ENCODE measurements at places on chromosomes 16 and 17.
A peak's percentile ranks its signal among the peaks of the same experiment; 100 is the strongest.

DNA sequence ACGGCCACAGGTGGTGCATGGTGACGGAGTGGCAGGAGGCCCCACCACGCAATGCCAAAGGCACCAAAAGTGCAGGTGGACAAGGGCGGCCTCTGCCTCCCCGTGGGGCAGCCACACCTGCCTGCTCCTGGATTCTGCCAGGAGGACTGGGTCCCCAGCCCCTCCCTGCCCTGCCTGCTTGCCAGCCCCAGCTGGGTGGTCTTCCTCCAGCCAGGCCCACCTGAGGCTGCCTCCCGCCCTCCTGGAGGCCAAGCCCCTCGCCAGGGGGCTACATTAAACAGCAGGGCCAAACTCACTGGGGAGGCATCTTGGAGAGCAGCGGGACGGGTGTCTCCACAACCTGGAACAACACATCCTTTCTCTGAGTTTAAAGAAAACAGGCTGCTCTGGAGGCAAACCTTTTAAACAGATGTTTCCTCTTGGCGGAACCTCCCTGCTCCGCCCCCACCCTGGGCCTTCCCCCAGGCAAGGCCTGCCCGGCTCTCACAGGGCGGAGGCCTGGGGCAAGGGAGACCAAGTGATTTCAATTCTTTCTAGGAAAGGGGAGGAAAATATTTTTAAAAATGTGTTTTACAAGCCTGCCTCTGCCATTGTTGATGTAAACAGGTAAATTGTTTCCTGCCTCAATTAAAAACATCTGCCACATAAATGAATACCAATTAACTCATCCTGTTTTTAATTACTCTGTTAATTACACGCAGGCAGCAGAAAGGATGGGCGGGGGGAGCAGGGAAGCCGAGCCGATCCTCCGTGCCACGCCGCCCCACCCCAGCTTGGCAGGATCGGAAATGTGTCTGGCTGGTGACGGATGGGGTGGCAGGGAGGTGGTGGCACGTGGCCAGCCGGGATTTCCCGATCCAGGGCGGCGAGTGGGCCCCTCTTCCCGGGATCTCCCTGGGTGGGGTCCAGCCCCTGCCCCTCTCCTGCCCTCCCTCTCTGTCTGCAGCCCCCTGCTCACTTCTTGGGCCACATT, 54.4 kb upstream of the PABPN1L start:
- peak; percentile 93 for DNase-seq

- no peak for DNase-seq
Measured at GRCh38 chr16:56258508-56259424, 67.5 kb downstream of the GNAO1 start.

GRCh38 chr16:77780378-77780837, 8.0 kb upstream of the VAT1L start:
- no peak for DNase-seq

- DNase-seq, result no peak
Measured at GRCh38 chr16:66923866-66924265, 1.5 kb downstream of the RRAD start.

DNA sequence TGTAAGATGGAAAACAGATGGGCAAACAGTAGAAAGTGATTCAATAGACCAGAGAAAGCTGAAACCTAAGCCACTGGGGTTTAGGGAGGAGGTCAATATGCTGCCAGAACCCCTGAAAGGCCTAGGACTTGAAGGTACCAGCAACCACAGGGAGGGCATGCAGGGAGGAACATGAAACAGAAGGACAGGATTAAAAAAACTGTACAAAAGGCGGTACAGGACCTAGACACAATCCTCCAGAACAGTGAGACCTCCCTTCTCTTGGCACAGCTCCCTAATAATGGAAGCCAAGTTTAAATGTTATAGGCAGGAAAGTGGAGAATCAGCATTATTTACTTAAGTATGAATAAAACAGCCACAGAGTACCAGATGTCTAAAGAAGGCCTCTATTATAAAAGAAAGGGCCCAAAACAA, 105.5 kb downstream of the SPAG9 start:
- DNase-seq, result no peak

GRCh38 chr16:22312897-22313781, 15.9 kb downstream of the POLR3E start:
- no peak for DNase-seq

- no peak for DNase-seq
Measured at GRCh38 chr17:20989991-20990855, 52.6 kb downstream of the USP22 start.

GRCh38 chr16:70598937-70599503, 47.3 kb upstream of the IL34 start:
- no peak for DNase-seq

DNA sequence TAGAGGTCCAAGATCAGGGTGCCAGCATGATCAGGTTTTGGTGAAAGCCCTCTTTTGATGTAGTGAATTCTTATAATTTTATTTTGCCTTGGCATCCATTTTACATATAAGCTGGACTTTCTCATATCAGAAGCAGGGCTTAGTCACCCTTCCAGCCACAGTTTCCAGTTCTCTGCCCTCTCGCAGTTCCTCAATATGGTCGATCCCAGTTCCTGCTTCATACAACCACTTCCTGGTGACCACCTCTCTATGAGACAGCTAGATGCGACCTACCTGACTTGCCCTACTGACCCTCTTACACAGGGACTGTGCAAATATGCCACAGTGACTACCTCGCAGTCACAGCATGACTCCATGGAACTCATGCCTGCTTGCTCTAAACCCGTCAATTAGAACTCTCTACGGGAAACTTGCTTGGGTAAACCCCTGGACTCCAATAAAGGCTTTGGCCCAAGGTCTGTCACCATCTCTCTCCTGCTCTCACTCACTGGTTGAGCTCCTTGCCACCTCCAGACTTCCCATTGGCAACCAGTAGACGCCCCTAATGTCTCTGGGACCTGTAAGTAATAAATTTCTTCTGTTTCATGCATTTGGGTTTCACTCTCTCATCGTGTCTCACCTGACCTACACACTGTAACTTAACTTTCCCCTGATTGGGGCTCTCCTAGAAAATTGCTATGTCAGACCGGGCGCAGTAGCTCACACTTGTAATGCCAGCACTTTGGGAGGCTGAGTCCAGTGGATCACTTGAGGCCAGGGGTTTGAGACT, 21.4 kb downstream of the CD300LG start:
- DNase-seq, result no peak

GRCh38 chr17:71409712-71410111, 711.1 kb upstream of the SOX9 start:
- no peak for DNase-seq

DNA sequence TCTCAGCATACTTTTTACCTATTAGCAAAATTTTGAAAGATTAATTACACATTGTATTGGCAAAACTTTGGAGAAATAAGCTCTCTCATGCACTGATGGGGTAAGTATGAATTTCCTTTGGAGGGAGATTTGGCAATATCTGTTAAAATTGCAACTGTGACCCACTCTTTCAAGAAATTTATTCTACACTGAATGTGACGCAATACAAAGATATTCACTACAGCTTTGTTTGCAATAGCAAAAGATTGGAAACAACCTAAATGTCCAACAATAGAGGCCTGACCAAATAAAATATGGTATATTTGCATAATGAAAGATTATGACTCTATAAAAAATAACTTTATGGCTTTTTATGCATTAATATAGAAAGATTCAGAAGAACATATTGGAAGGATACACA, 363.5 kb downstream of the GRIN2A start:
- DNase-seq, result no peak

GRCh38 chr17:1737531-1738291, 5.0 kb upstream of the SERPINF2 start:
- DNase-seq, result no peak

DNA sequence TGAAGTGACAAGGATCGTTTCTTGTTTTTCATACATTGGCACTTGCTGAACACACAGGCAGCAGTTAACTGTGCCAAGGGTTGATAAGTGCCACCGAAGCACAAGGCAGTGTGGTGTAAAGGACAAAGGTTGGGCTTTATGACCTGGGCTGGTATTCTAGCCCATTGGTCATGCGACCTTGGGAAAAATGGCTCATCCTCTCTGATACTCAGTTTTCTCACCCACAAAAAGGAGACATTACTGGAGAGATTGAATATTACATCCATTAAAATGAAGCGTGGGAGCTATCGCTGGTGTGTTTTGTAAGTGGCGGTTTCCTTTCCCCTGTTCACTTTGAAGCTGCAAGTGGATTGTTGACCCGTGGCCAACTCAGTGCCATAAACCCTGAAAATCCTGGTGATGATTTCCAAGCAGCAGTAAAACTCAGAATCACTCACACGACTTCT, 216.9 kb downstream of the HAPSTR1 start:
- no peak for DNase-seq

- no peak for DNase-seq
Measured at GRCh38 chr17:28569446-28569845, 1.9 kb downstream of the PIGS start.

GRCh38 chr17:386141-386876, 33.7 kb upstream of the RPH3AL start:
- DNase-seq, result no peak

DNA sequence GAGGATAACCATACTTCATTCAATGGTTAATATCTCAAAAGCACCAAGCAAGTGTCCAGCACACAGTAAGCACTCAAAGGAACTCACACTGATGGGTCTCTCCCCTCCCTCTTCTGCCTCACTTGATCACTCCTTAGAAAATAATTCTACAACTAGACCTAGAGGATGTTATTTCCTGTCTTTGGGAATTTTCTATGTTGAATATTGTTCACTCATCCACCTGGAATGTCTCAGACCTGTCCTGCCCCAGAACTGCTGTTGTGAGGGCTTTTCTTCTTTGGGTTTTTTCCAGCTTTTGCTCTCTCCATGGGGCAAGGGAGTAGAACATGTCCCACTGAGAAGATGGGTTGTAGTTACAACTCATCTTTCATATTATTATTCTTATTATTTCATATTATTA, 25.3 kb downstream of the NXPH3 start:
- no peak for DNase-seq

DNA sequence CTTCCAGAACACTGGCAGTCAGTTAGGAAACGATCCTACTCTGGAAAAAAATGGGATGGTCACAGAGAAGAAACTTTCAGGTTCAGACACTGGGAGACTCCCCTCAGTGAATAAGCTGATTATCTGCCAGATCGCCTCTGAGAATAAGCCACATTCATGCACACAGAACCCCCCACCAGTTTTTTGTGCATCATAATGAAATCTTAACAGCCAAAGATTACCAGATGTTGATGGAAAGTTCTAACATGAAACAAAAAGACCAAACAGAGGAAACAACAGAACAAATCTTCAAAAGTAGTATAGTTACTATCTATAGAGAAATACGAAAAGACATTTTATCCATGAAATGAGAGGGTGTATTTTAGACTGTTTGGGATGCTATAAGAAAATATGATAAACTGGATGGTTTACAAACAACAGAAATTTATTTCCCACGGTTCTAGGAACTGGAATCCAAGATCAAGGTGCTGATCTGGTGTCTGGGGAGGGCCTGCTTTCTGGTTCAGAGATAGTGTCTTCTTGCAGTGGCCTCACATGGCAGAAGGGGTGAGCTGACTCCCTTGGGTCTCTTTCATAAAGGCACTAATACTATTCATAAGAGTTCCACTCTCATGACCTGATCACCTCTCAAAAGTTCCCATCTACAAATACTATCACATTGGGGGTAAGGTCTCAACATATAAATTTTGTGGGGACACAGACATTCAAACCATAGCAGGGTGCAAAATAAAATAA, 8.0 kb upstream of the AMZ2 start:
- DNase-seq, result no peak

DNA sequence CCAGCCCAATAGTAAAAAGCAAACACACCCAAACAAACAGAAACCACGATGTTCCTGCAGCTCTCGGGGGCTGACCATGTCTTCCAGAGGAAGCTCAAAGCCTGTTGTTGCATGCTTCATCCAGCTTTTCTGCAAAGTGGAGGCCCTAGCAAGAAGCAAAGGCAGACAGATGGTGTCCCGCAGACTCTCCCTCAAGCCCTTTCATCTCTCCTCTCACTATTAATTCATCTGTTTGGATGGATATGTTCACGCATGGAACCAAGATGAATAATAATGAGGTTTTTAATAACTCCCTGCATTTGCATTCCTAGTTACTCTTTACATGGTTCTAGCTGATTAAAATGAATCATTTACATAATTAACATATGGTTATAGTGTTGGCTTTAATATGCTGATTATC, 36.6 kb downstream of the RBFOX1 start:
- DNase-seq, result no peak

GRCh38 chr16:78592111-78592510, 492.7 kb downstream of the WWOX start:
- no peak for DNase-seq

- DNase-seq, result no peak
Measured at GRCh38 chr17:30981531-30982519, 11.0 kb downstream of the RNF135 start.

DNA sequence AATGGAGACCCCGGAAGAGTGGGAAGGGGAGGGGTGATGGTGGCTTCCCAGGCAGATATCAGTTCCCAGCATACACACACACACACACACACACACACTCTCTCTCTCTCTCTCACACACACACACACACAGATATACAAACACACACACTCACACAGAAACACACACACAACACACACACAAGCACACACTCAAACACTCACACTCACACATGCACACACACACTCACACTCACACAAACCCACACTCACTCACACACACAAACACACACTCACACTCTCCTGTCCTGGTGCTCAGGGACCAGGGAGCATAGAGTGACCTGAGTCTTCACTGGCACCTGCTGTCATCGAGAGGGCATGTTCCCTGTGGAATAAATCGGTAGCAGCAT, 5.6 kb downstream of the CA4 start:
- DNase-seq, result no peak

DNA sequence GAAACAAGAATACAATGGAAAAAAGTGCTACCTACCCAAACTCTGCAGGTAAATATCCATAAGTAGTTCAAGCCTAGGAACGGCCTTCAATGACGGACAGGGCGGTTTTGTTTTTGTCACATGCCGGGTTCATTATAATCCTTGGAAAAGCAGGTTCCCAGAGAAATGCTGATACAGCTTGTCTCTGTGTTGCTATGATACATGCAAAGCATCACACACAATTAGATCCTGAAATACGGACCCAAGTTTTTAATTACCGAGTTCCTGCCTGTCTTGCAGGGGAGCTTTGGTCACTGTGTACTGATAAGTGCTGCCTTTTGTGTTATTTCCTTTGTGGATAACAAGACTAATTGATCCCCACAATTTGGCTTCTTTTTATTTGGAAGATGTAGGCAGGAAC, 217.4 kb downstream of the HAPSTR1 start:
- DNase-seq, result no peak

DNA sequence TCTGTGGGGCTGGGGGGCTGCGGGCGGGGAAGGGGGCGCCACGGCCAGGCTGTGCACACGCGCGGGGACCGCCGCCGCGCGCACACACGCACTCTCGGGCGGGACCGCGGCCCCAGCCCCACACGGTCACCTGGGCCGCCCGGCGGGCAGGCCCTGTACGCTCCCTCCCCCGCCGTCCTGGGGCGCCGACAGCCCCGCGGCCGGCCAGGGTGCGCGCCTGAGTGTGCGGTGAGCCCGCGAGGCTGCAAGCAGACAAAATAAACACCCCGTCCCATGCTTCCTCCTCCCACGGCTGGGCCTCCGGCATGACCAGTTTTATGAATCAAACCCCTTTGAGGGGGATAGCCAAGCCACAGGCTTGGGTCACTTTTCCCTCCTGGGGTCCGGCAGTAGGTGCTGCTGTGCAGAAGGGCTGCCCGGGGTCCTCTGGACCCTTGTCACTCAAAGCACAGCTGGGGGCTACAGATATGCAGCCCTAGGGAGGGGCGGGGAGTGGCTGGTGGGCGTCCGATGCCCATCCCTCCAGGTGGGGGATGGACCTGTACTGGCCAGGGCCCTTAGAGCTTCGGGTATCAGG, 441 bp downstream of the VASN start:
- peak; percentile 9 for DNase-seq

- DNase-seq, result peak; percentile 51
Measured at GRCh38 chr16:90026135-90026534, 6.9 kb upstream of the DBNDD1 start.

Measured in Kasumi-1 (cell line).